ENCODE measurements at places on chromosomes 1 and 21. TPM values are rescaled to one million over a fixed set of nuclear protein-coding genes. Genes with fewer than 3 reads are reported as not detected.

The ST6GALNAC5 gene
- polyA plus RNA-seq, result 10.6 TPM

The SV2A gene
- polyA plus RNA-seq, result 22.7 TPM

The THEM4 gene
- 10.1 TPM for polyA plus RNA-seq

The SDHC gene
- polyA plus RNA-seq, result 341 TPM

The PHLDA3 gene
- polyA plus RNA-seq, result 105 TPM

The BRDT gene
- polyA plus RNA-seq, result not detected

The CYP4X1 gene
- polyA plus RNA-seq, result 0.67 TPM

The SERPINC1 gene
- 0.08 TPM for polyA plus RNA-seq

The MPL gene
- not detected for polyA plus RNA-seq

DNA sequence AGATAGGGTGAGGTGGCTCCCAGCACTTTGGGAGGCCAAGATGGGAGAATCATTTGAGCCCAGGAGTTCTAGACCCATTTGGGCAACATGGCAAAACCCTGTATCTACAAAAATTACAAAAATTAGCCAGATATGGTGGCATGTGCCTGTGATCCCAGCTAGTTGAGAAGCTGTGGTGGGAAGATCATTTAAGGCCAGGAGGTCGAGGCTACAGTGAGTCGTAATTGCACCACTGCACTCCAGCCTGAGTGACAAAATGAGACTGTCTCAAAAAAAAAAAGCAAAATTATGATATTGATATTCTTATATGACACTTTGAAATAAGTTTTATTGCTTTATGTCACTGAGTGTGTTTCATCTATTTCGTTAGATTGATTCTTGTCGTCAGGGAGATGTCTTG, 7.4 kb downstream of the ACADM start:
- H3K27me3 ChIP-seq, result no peaks in the 10 kb centered on the region
- H3K4me1 ChIP-seq, result no peaks in the 10 kb centered on the region
- no peak for DNase-seq
- H3K4me3 ChIP-seq, result no peak overlapping the region
- peaks cover 21% of the 10 kb centered on the region for H3K36me3 ChIP-seq

DNA sequence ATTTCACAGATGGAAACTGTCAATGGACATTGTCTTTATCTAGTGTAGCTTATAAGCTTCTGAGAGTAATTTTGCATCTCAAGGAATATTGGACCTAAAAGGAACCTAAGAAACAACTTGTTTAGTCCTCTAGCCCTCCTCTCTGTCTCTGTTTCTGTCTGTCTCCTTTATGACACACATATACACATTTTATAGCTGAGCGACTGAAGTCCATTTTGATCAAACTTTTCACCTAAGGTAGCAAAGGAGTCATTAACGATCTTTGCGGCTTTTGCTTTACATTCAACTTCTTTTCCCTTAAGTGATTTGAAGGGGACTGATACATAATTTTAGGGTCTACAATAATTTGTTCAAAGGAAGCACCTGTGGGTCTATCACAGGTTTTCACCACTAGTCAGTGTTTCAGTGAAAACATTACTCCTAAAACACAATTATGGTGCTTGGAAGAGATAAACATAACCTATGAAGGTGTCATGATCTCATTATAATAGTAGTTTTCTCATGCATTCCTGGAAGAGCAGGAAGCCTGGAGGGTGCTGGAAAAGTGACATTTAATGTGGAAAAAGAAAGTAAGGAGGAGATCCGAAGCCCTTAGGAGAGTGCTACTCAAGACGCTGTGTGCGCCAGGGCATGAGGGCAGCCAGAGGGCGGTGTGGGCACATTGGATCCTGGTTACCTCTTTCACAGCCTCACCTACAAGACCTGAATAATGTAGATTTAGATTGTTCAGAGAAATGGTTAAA, 248.6 kb downstream of the DNM3 start:
- H3K4me3 ChIP-seq, result no peak overlapping the region
- peak; percentile 42 for DNase-seq
- H3K36me3 ChIP-seq, result no peaks in the 10 kb centered on the region
- H3K4me1 ChIP-seq, result no peaks in the 10 kb centered on the region
- H3K27me3 ChIP-seq, result no peaks in the 10 kb centered on the region
- no peak overlapping the region for H3K27ac ChIP-seq

DNA sequence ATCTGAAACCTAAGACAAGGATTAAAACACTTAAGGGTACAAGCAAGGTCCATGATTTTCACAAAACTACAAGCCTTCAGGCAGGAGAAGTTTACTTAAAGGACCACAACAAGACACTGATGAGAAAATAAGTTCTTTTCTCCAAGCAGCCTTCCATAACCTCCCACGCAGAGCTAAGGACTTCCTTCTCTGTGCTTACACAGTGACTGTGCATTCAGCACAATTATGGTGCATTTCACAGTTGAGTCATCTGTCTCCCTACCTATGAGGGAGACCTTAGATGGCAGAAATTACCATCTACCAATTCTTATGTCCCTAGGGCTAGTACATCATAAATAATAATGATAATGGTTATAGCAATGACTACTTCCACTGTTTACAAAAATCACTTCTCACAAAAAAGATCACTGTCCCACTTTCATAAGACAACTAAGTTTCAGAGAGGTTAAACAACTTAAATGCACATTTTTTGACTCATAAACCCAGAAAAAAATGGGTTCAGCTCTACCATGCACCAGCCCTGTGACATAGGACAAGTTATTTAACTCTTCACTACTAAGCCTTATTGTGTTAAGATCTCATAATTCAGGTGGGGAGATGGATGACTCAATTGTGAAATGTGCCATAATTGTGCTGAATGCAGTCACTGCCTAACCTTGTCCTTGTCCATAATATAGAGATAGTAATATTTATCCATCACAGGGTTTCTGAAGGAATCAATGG, 45.3 kb downstream of the TARBP1 start:
- no peak overlapping the region for H3K27ac ChIP-seq
- H3K4me3 ChIP-seq, result no peak overlapping the region
- no peaks in the 10 kb centered on the region for H3K4me1 ChIP-seq
- peaks cover 40% of the 10 kb centered on the region for H3K36me3 ChIP-seq

GRCh38 chr1:202639500-202639899, 70.8 kb downstream of the SYT2 start:
- no peak for DNase-seq
- H3K27ac ChIP-seq, result no peak overlapping the region
- no peak overlapping the region for H3K4me3 ChIP-seq

DNA sequence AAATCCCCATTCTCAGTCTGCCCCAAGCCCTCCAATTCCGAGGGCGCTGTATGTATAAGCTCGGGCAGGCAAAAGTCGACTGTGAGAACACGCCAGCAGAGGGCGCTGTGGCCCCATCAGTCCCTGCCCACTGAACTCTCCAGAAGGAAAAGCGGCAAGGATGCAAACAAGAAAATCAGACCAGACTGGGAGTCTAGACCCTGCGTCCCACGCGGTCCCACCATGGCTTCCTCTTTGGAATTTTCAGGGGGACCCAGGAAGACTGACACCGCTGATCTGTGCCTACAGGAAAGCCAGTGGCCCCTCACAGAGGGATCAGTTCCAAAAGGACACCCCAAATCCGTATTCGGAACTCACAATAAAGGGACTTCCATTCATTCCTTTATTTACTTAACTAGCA, 19.5 kb downstream of the TEX35 start:
- peaks cover 20% of the 10 kb centered on the region for H3K4me1 ChIP-seq
- DNase-seq, result peak; percentile 84
- H3K36me3 ChIP-seq, result no peaks in the 10 kb centered on the region
- H3K4me3 ChIP-seq, result peak overlapping the region; percentile 18
- no peaks in the 10 kb centered on the region for H3K27me3 ChIP-seq

DNA sequence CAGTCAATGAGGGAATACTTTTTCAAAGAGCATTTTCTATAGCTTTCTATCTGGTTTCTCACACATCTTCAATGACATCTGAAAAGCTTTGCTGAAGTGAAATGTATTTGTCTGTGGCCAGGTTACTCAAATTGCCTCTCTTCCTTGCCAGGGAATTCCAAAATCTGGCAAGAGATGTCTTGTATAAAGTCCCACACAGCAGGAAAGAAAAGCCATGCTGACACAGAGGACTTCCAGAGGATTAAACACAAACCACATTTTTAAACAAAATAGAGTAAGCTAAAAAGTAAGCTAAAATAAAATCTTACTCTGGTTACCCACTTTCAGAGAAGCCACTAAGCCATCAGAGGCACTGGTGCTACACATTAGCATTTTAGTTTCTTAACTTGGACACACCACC, 93.1 kb upstream of the BCAR3 start:
- no peak overlapping the region for H3K27ac ChIP-seq
- H3K4me3 ChIP-seq, result no peak overlapping the region
- no peak for DNase-seq

DNA sequence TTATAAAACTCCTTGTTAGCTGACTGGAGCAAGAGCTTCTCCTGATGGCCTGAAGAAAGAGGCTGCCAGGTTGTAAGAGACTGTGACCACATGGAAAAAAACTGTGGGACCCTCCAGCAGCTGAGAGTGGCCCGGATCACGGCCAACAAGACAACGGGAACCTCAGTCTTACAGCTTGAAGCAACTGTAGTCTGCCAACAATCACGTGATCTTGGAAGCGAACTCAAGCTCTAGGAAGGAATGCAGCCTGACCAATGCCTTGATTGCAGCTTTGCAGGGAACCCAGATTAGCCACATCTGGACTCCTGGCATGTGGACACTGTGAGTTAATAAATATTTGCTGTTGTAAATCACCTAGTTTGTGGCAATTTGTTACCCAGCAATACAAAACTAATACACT, 442.6 kb upstream of the PRMT6 start:
- H3K27me3 ChIP-seq, result no peaks in the 10 kb centered on the region
- no peak for DNase-seq
- no peak overlapping the region for H3K4me3 ChIP-seq
- H3K4me1 ChIP-seq, result no peaks in the 10 kb centered on the region

DNA sequence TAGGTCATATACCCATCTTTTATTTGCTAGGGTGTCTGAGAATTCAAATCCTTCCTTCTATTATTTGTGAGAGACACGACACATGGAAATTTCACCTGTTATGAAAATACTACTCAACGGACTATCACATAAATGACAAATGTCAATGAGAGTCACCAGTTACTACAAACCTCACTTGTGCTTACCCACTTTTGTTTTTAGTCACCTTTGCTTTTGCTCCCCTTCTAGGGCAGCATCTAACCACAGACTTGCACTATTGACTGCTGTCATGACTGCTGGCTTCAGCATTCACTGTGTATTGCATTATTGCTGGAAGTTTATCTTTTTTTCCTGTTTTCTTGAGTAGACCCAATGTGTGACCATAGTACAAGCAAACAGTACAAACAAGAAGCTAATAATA, 1048.0 kb downstream of the PLA2G4A start:
- no peaks in the 10 kb centered on the region for H3K36me3 ChIP-seq
- no peak overlapping the region for H3K27ac ChIP-seq
- no peaks in the 10 kb centered on the region for H3K4me1 ChIP-seq
- DNase-seq, result no peak
- no peak overlapping the region for H3K4me3 ChIP-seq

- peaks cover 6% of the 10 kb centered on the region for H3K4me1 ChIP-seq
- peak; percentile 43 for DNase-seq
- no peaks in the 10 kb centered on the region for H3K27me3 ChIP-seq
- no peak overlapping the region for H3K4me3 ChIP-seq
These were observed 77.2 kb downstream of the SCCPDH start for GRCh38 chr1:246801241-246802020.

GRCh38 chr1:110585481-110585880, 20.7 kb downstream of the KCNA2 start:
- H3K36me3 ChIP-seq, result no peaks in the 10 kb centered on the region
- no peak overlapping the region for H3K27ac ChIP-seq
- H3K4me1 ChIP-seq, result no peaks in the 10 kb centered on the region
- no peak for DNase-seq
- no peak overlapping the region for H3K4me3 ChIP-seq
- H3K27me3 ChIP-seq, result 0 out of 2 replicates have a peak, but pooled peaks cover 5% of the 10 kb centered on the region

DNA sequence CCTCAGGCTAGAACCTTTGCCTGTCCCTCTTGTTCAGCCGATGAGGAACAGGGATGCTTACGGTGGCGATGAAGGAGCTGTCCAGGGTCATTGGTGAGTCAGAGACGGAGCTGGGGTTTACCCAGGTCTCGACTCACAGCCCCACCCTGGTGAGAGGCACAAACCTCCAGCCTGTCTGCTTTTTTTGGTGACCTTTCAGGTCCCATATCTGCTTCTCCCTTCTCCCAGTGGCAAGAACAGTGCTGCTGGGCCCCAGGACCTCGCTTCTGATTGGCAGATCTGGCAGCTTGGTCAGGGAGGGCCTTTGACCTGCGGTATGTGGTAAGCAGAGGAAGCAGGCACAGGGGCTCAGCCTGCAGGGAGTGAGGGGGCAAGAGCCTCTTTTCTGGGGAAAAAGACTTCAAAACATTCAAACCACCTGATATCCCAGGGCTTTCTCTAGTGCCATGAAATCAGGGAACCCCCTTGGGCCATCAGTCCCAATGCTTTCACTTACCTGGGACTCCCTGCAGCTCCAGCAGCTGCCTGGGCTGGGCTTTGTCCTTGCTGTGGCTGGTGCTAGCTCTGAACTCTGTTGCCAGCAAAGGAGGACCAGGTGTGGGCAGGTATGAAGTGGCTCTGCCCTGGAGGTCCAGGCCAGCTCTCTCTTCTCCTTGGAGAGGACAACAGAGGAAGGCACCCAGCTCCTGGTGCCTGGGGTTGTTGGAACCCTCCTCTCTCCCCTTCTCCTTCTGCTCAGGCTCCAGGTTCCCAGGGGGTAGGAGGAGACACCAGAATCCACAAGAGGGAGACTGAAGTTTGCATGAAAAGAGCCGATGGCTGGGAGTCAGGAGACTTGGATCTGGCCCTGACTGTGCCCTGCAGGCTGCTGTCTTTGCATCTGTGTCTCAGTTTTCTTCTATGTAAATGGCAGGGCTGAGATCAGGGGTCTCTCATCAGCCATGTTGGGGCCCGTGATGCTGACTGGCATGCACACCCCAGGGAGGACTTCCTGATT, 41.4 kb downstream of the TRIM62 start:
- peaks cover 26% of the 10 kb centered on the region for H3K4me1 ChIP-seq
- no peaks in the 10 kb centered on the region for H3K27me3 ChIP-seq
- H3K36me3 ChIP-seq, result no peaks in the 10 kb centered on the region
- DNase-seq, result no peak
- H3K27ac ChIP-seq, result no peak overlapping the region

DNA sequence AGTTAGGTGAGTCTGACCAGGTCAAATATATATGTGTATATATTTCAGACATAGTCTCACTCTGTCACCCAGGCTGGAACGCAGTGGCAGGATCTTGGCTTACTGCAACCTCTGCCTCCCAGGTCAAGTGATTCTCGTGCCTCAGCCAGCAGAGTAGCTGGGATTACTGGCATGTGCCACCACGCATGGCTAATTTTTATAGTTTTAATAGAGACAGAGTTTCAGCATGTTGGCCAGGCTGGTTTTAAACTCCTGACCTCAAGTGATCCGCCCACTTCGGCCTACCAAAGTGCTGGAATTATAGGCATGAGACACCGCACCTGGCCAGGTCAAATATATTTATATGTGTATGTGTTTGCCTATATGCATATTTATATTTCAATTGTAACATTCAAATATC, 581.5 kb upstream of the B3GALT2 start:
- no peak overlapping the region for H3K27ac ChIP-seq
- no peaks in the 10 kb centered on the region for H3K36me3 ChIP-seq
- no peaks in the 10 kb centered on the region for H3K27me3 ChIP-seq
- no peaks in the 10 kb centered on the region for H3K4me1 ChIP-seq

GRCh38 chr1:37038227-37039093, 4.1 kb upstream of the GRIK3 start:
- DNase-seq, result peak; percentile 54
- H3K27ac ChIP-seq, result no peak overlapping the region
- H3K36me3 ChIP-seq, result no peaks in the 10 kb centered on the region
- H3K27me3 ChIP-seq, result 0 out of 2 replicates have a peak, but pooled peaks cover 5% of the 10 kb centered on the region
- no peak overlapping the region for H3K4me3 ChIP-seq

GRCh38 chr1:58649555-58649954, 50.3 kb downstream of the MYSM1 start:
- no peaks in the 10 kb centered on the region for H3K27me3 ChIP-seq
- no peak overlapping the region for H3K4me3 ChIP-seq
- no peaks in the 10 kb centered on the region for H3K4me1 ChIP-seq
- H3K36me3 ChIP-seq, result peaks cover 16% of the 10 kb centered on the region
- no peak overlapping the region for H3K27ac ChIP-seq
- DNase-seq, result no peak

All from SK-N-SH (cell line).